ENCODE measurements at places on chromosomes 16 and 17.

DNA sequence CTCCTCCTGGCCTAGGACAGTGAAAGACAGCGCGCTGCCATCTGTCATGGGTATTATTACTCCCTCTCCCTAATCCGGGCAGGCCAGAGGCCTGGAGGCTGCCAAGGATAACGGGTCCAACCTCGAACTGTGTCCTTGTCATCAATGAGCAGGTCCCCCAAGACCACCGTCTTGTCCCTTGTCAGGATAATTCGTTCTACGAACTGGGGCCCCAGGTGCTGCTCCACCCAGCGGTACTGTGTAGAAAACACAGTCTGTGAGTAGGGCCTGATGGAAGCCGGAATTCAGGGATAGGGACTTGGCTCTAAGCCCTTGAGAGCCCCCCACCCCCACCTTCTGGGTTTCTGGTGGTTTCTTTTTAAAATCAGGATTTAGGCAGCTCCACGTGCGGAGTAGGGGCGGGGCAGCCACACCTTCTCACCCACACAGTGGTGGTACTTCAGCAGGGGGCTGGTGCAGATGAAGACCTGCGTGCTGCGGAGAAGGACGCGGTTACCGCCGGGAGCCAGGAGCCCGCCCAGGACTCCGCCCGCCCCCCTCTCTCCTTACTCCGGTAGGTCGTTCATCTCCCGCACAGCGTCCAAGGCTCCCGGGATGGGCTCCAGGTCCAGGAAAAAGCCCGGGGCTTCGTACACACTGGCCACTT lies 787 bp downstream of the NT5C start:
- DNase-seq: peak; percentile 59

DNA sequence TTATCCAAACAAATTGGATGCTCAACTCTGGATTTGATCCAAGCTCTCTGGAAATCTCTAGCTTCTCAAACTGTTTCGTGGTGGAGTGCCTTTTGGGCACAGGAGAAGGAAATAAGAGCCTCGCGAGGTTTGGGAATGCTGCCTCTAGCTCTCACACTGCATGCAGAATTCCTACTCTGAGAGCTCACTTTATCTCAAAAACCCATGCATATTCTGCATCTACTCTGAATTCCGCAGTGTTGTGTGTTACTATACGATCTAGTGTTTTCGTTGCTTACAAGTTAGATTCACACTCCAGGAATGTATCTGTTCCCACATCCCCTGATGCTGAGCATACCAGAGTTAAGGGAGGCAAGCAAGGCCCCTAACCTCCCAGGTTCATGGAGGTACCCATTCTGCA lies 462.7 kb downstream of the WWOX start:
- DNase-seq: no peak

DNA sequence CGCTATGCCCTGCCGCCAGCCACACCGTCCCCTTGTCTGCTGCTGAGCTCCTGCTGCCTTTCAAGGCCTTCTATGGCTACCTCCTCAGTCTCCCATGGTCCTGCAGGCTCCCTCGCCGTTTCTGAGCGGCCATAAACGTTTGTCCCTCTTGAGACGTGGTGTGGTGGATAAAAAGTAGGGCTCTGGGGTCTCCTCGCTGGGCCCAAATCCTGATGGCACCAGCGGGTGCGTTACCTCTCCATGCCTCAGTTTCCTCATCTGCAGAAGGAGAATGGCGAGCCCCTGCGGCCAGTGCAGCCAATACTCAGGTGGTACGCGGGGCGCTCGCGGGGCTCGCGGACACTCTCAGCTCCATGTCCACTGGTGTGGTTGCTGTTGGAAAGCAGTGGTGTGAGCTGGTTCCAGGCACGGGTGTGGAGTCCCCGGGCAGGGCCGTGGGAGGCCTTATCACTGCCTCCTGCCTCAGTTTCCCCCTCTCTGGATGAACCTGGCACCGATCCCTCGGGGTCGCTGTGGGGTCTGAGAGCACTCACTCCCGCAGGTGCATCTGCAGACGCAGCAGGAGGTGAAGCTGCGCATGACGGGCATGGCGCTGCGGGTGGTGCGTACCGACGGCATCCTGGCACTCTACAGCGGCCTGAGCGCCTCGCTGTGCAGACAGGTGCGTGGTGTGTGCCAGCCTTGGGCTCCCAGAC lies 2.5 kb downstream of the SLC25A10 start:
- no peak for DNase-seq

DNA sequence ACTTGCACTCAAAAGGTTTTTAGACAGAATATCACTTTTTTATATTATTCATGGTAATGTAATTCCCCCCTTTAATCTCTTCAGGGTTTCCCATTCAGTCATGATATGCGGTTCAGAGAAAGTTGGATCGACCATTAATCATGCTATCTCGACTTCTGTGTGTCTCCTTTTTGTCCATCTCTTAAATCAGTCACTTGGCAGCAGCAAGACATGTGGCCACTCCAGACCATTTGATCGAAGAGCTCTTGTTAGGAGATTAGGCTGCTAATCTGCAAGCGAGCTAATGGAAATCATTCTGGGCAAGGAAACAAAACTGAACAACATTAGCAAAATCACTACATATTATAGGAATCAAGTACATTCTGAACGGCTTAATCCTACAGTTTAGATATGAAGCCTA lies 449.9 kb downstream of the WWOX start:
- DNase-seq: no peak

- DNase-seq: no peak
Measured at GRCh38 chr17:45976755-45977505, 22.1 kb upstream of the STH start.

GRCh38 chr16:86491640-86492023 lies 18.7 kb upstream of the FOXF1 start:
- DNase-seq: no peak

- DNase-seq: peak; percentile 76
Measured at GRCh38 chr16:89890886-89891657, 17.7 kb downstream of the TCF25 start.

- DNase-seq: no peak
Measured at GRCh38 chr16:54097774-54098173, 188.8 kb downstream of the IRX3 start.

- DNase-seq: peak; percentile 97
Measured at GRCh38 chr17:31696184-31696602, 162.9 kb downstream of the COPRS start.

DNA sequence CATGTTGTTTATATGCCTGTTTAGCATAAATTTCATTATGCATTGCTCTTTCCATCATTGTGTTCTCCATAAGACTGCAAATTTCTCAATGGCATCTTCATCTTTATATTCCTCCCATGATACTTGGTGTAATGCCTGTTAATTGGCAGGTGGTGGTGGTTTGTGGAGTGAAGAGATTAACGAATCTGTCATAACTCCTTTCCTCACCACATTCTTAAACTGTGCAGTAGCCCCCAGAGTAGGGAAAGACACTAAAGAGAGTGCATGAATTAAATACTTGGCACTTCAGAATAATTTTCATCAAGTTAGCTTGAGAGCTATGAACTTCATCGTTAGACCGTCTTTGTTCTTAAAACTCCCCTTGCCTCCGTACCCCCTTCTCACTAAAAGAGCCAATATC lies 329.7 kb downstream of the HS3ST3B1 start:
- DNase-seq: no peak

DNA sequence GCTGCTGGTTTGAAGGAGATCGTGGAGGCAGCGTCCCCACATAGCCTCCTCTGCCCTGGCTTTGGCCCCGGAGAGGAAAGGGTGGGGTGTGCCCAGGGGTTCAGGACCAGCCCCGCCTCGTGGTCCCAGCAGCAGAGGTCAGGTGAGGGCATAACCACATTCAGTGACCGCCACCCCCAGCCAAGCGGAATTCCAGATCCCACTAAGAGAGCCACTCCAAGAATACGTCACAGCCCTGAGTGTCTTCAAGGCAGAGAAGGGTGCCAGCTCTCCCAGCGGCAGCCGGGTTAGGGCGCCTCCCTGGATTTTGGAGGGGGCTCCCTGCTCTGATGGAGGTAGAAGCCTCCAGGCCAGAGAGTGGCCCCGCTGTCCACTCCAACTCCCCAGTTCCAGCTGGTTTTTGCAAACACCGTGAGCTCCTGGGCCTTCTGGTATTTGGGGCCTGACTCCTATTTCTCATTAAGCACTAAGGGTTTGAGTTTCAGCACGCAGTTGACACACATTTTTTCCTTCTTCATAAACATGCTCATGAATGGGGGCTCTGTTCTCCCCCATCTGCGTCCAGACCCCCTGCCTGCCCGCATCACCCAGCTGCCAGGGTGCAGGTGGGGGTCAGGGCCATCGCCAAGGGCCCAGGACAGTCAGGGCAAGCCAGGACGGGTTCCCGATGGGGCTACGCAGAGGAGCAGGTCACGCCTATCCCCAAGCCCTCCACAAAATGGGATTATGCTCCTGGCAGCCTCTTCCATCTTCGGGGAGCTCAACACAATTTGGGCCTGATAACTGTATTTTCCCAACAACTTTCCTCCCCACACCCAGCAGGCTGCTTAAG lies 98.4 kb upstream of the PLCG2 start:
- no peak for DNase-seq

DNA sequence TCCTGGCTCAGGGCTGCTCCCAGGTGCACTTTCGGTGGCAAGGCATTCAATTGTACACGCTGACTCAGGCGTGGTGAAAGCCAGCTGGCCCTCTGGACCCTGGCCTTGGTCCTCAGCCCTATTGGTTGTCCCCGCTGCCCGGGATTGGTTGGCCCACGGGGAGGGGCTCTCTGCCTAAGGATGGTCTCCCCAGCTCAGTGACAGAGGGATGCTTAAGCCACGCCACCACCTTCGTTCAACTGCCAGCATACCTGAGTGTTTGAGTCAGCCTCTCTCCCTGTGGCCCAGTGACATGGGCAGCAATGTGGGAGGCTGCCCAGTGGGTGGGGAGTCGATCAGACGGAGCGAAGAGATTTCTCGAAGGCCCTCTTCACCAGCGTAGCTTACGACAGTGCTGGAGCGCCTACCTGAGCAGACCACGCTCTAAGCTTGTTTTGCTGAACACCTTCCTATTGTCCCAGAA lies 30.3 kb downstream of the IRF8 start:
- DNase-seq: no peak

DNA sequence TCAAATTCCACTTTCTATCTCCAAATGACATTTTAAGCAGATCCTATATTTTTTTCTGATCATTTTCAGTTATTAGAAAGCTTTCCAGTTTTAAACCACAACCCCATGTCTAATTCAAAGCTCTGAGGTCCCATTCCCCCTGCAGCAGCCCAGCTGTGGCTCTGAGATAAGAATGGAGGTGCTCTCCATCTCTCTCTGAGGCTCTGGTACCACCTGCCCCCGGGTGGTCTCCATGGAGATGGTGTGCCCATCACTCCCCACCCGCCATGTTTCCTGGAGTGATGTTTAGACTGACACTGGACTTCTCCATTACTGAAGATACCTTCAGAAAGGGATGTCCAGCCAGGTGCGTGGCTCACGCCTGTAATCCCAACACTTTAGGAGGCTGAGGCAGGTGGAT lies 68.1 kb upstream of the SEC14L1 start:
- no peak for DNase-seq

GRCh38 chr16:4194661-4195060 lies 47.2 kb downstream of the SRL start:
- DNase-seq: no peak

Data from cardiac fibroblast (primary cell).